Neural progenitor cell (in vitro differentiated cells): ENCODE measurements at places on chromosomes 2 and 18. TPM values are rescaled to one million over a fixed set of nuclear protein-coding genes. Genes with fewer than 3 reads are reported as not detected.

GRCh38 chr2:1997409-1997808 is 253.1 kb upstream of the PXDN start:
- DNase-seq: no peak

GRCh38 chr18:10475654-10476291 is 21.3 kb downstream of the APCDD1 start:
- DNase-seq: no peak

DNA sequence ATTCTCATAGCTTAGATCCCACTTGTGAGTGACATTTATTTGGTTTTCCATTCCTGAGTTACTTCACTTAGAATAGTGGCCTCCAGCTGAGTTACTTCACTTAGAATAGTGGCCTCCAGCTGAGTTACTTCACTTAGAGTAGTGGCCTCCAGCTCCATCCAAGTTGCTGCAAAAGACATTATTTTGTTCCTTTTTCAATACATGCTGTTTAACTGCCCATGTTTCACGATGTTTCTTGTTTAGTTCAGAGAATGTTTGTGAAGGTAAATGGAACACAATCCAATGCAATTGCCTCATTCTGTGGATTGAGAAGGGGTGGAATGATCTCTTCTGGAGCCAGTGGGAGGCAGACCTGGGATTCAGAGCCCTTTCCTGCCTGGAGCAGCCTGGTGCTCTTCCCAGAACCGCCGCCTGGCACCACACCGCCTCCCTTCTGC is 273.5 kb upstream of the ATP5MC3 start:
- no peak for DNase-seq

GRCh38 chr2:219592736-219593135 is 4.9 kb upstream of the STK11IP start:
- DNase-seq: no peak

DNA sequence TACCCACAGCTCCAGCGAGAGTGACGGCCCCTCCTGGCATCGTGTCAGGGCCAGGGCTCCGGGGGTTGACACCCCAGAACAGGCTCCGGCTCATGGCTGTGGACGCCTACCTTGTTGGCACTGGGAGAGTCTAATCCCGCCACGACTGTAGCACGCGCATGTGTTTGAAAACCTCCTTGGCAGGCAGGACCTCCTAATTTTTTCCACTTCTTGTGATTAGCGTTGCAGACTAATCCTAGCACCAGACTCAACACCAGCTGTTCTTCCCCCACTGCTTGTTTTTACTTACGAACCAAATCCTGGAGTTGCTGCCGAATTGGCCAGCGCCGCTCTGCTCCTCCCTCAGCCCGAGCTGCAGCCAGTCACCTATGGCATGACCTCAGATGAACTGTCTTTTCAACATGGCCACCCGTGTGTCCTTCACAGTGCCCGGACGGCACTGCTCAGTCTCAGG is 110.7 kb downstream of the KLHL29 start:
- DNase-seq: no peak

DNA sequence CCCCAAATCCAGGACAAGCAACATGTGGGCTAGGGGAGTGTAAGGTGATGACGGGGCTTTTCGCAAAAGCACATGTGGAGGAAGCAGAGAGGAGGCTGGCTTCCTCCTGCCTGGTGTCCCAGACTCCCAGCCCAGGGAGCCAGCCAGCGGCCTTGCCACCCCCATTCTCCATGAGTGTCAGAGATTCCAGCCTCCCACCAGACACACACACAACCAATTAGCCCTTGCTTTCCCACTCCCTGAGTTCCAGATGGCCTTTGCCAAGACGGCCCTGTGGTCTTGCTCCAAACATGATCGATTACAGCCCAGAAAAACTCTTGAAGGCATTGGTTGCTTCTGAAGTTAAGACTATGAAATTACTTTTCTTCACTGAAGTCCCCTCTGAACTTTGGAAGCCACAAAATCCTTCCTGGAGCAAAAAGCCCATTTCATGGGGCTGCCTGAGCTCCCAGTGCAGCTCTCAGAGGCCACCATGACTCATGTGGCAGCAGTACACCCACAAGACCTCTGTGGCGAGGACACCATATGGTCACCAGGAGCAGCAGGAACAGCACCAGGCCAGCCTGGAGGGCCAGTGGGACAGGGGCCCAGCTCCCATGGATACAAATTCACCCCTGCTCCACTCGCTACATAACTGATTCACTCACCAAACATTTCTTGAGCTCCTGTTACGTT is 69.1 kb upstream of the PID1 start:
- DNase-seq: no peak

- DNase-seq: no peak
Measured at GRCh38 chr2:70084973-70085710, 2.1 kb upstream of the PCBP1 start.

- DNase-seq: no peak
Measured at GRCh38 chr2:238159661-238160205, 963 bp downstream of the ERFE start.

DNA sequence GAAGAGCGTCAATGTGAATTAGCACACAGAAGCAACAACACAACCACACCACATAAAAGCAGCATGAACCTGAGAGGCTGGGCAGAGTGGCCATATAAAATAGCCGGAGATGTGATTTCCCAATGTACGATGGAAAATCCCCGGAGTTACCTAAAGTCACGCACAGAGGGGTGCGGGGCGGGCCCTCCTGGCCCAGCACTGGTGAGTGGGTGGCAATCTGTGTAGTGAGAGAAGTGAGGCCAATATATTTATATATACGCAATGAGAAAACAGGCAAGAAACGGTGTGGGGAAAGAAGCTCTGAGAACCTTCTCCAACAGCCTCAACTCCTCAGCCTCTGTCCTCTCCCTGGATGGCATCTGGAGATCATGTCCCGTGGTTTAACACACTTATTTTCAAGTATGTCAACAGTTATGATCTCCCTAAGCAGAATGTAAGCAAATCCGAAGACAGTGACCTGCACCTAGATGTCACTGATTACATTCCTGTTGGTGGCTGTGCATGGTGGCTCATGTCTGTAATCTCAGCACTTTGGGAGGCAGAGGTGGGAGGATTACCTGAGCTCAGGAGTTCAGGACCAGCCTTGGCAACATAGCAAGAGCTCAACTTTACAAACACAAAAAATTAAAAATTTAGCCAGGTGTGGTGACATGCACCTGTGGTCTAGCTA is 41.6 kb downstream of the CRACDL start:
- DNase-seq: no peak

DNA sequence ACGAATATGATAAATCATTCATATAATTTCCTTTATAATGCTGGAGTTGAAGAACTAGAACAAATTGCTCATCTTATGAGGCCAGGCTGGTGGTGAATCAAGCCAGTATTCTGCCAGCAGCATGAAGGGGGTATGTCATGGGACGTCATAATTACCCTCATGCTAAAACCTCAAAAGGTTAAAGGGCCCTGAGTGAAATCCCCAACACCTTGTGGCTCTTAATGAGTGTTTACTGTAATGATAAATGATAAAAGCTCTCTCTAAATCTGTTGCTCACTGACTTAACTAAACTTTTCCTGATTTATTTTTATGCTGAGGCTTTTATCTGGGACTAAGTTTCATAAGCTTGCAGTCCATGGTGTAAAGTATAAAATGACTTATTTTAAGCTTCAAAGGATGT is 18.3 kb upstream of the NEDD4L start:
- no peak for DNase-seq

GRCh38 chr2:241135737-241136136 is 13.5 kb downstream of the PASK start:
- no peak for DNase-seq

DNA sequence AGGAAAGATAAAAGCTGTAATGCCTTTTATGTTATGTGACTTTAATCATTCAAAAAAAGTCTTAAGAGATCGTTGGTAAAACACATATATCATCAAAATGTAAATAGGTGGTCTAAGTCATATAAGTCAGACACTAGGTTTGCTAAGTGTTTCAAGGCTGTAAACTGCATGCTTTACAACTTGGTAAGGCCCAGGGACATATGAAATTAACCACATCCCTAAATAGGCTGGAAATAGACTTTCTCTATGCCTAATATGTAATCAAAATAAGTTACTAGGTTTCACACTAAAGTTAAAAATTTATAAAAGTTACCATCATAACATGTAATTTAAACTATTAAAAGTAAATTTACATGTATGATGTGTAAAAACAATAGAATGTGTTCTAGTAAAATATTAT is 946.3 kb upstream of the LRATD1 start:
- no peak for DNase-seq

DNA sequence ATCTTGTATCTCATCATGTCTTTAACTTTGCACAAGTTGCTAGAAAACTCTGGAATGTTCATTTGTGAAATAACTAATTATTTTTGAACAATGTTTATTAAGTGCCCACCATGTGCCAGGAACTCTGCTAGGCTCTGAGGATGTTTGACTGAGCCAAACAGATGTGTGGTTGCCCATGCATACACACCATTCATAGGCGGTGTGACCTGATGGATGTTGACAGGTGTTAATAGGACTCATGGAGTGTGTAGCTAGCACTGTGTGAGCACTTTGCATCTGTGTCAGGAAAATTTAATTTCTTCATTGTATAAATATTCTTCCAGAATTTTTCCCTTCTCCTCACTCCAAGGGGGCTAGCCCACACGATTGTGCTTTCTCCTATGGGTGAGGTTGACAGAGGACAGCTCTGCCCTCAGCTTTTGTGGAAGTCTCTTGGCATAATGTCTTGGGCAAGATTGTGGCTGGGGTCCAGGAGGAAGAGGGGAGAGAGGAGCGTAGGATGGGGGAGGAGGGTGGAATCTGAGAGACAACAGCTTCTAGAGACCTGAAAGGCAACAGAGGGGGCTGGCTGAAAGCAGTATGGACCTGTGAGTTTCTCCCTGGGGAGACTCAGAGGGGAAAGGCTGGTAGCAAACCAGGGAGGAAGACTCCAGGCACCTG is 214.6 kb upstream of the CXCR4 start:
- no peak for DNase-seq

- peak; percentile 35 for DNase-seq
Measured at GRCh38 chr2:20677301-20678085, 10.5 kb downstream of the GDF7 start.

GRCh38 chr2:109632158-109632789 is 18.1 kb downstream of the SOWAHC start:
- no peak for DNase-seq

DNA sequence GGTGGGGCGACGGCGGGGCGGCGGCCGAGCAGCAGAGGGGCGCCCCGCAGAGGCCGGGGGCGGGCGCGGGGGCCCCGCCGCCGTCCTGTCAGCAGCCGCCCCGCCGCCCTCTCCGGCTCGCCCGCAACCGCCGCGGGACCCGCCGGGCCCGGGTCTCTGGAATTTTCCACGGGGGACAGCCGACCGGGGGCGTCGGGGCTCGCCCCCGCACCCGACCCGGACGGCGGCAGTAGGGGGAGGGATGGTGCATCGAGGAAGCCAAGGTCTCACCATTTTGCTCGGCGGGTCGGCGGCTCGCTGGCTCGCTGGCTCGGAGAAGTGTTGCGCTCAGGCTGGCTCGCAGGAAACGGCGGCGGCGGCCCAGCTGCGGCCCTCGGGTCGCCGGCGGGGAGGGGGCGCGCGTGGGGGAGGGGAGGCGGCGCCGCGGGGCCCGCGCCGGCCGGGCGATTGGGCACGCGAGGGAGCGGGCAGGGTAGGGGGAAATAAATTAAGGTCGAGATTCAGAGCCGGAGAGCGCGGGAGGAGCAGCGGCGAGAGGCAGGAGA is 405 bp downstream of the PPP3R1 start:
- peak; percentile 72 for DNase-seq

DNA sequence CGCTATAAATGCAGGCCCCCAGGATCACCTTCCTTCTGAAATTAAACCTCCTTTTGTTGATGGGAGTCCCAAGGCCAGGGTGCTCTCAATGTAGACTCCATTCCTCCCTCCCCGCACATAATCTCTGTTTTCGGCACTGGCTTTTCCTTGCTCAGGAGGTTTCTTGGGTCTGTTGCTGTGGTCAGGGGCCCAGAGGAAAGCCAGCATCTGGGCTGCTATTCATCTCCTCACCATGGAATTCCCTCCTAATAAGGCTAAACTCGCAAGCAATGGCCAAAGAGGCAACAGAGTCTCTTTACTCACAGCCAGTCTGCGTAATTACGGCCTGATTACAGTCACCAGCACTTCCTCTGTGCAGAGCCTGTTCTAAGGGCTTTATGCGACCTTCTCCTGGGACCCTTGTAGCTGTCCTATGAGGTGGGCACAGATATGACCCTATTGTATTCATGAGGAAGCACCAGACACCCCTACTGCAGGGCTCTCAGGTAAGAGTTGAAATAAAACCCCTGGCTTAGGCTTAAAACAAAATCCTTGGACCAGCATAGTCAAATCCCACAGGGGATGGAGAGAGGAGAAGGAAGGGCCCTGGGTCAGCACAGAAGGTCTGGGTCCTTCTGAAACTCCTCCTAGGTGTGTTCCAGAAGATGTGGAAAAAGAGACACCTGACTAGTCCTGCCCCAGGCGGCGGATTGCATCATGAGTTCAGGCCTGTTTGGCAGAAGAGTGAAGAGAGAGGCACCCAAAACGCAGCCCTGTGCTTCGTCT is 105.0 kb upstream of the SH3BP4 start:
- DNase-seq: peak; percentile 48

DNA sequence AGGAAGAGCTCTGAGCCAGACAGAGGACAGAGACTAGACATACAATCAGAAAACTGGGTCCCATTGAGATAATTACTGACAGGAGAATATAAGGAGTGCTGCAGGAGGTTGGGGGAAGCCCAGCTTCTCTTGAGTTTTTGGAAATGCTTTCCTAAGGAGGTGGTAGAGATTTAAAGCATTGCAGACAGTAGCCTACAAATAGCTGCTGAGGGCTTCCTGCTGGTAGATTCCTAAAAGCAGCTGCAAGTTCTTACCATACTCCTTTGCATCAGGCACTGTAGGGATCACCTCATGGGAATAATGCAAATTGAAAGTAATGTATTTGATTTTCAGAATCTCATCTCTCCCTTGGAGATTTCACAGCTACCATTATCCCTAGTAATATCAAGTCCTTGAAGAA is 902.6 kb upstream of the GCFC2 start:
- no peak for DNase-seq

DNA sequence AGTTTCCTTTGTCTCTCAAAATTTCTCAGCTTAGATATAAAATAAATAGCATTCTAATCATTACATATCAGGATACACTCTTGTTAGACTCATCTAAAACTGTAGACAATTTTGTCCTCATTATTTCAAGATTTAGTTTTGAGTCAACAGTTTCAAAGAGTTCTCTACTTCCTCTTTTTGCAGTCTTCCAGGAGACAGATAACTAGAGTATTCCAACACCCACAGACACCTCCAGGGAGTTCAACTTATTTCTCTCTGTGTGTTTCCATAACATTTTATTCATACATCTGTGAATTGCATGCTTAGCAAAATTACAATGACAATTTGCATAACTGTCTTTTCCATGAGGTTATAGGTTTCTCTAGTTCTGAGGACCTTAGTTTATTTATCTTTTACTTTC is 166.6 kb upstream of the HNMT start:
- no peak for DNase-seq

Gene SERPINB12
- not detected in 2 replicates for total RNA-seq

Gene ARL4C
- 87.6 and 96.6 TPM in 2 replicates for total RNA-seq

Gene THUMPD2
- 12.4 and 21.8 TPM in 2 replicates for total RNA-seq

Gene ANKRD62
- 0.15 TPM in 1 of 2 replicates, not detected in the other for total RNA-seq

Gene LONRF2
- total RNA-seq: 0.34 and 0.37 TPM in 2 replicates

Gene BMP10
- total RNA-seq: not detected in 2 replicates

Gene SLC9A4
- total RNA-seq: not detected in 2 replicates

Gene TFCP2L1
- 0.04 and 0.06 TPM in 2 replicates for total RNA-seq

Gene SNORC
- 2.6 TPM in 1 of 2 replicates, not detected in the other for total RNA-seq

Gene CHAC2
- total RNA-seq: 3.6 and 4.5 TPM in 2 replicates

Gene UGT1A10
- total RNA-seq: not detected in 2 replicates

Gene CRYGC
- total RNA-seq: not detected in 2 replicates

Gene SLC8A1
- 6.5 and 9.6 TPM in 2 replicates for total RNA-seq

Gene RBM44
- 0.30 and 0.34 TPM in 2 replicates for total RNA-seq
